ENCODE measurements at places on chromosomes 1 and 21.

- no peak for DNase-seq
Measured at GRCh38 chr1:152107984-152108881, 7.0 kb downstream of the TCHH start.

- DNase-seq, result no peak
Measured at GRCh38 chr21:41000838-41001237, 153.9 kb upstream of the DSCAM start.

GRCh38 chr1:193083365-193084088 lies 21.7 kb downstream of the GLRX2 start:
- DNase-seq, result no peak

- DNase-seq, result no peak
Measured at GRCh38 chr1:39969048-39969447, 14.1 kb downstream of the MFSD2A start.

- DNase-seq, result no peak
Measured at GRCh38 chr1:15843826-15844572, 3.5 kb upstream of the SPEN start.

DNA sequence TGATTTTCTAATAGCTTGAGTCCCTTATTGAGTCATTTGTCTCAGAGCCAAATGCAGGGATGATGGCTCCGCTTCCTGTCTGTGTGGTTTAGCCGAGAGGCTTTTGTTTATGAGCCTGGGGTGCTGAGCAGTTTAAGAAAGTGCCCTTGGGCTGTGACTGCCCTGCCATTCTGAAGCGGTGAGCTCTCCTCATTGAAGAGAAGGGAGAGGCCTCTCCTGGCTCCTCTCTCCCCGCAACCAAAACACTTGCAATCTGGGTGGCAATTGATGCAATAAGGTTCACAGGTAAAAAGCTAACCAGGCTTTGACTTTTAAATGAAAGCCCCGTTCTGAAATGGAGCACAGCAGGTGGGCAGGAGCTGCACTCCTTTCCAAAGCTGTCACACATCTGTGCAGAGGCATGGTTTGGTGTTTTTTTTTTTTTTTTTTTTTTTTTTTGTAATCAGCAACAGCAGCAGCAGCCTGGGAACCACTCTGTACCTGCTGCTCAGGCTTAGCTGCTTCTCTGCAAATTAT lies 403.7 kb downstream of the SIPA1L2 start:
- peak; percentile 28 for DNase-seq

DNA sequence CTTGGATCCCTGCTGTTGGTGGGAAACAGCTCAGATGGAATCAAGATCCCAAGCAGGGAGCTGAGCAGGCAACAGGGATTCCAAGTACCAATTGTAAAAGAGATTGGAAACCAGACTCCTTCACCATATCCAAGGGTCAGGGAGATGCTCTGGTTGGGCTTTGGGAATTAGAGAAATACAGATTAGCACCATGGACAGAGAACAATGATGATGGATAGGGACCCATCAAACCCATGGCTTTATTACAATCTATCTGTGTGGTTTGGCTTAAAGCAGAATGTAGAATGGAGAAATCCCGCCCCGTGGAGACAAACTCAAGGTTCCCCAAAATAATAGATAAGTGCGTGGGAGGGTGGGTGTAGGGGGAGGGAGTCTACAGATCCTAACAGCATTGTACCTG lies 120.7 kb upstream of the CSF3R start:
- DNase-seq, result no peak

GRCh38 chr1:13899856-13900255 lies 199.9 kb downstream of the PRDM2 start:
- DNase-seq, result no peak

GRCh38 chr1:67749844-67750690 lies 65.1 kb downstream of the GADD45A start:
- no peak for DNase-seq

DNA sequence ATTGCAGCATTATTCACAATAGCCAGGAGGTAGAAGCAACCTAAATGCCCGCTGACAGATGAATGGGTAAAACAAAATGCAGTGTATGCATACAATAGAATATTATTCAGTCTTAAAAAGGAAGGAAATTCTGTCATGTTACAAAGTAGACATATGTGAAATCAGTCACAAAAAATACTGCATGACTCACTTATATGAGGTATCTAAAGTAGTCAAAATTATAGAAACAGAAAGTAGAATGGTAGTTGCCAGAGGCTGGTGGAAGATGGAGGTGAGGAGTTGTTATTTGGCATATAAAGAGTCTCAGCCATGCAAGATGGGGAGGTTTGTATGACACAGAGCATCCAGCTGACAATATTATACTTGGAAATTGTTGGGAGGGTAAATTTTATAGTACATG lies 43.0 kb upstream of the EGLN1 start:
- no peak for DNase-seq

All from CD4-positive, alpha-beta T cell treated with Interleukin-17A for 1 hour (primary cell).